Left renal cortex interstitium (tissue), 4 donors: ENCODE measurements at places on chromosomes 3 and 15. TPM values are rescaled to one million over a fixed set of nuclear protein-coding genes. Genes with fewer than 3 reads are reported as not detected.

Gene TNK2
- 27.8 TPM for polyA plus RNA-seq

DNA sequence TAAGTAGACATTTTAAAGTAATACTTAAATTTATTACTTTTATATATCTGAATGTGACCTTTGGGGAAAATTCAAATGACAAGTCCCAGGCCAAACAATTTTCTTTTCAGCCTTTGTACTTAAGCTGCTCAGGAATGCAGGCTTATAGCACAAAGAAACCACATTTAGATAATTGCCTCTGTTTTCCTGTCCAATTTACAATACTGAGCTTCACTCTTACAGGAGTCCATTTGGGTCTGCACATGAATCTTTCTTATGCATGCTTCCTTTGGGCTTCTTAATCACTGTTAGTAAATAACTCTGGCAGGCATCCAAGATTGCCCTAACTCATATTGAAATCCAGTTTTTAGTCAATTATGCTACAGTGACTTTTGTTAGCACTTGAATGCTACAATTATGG is 459.4 kb upstream of the TGFBR2 start:
- no peak for DNase-seq

GRCh38 chr15:41333026-41333562 is 413 bp downstream of the NUSAP1 start:
- no peak for DNase-seq

Gene TRIM42
- polyA plus RNA-seq, result not detected

Gene ARF4
- polyA plus RNA-seq, result 263 TPM

DNA sequence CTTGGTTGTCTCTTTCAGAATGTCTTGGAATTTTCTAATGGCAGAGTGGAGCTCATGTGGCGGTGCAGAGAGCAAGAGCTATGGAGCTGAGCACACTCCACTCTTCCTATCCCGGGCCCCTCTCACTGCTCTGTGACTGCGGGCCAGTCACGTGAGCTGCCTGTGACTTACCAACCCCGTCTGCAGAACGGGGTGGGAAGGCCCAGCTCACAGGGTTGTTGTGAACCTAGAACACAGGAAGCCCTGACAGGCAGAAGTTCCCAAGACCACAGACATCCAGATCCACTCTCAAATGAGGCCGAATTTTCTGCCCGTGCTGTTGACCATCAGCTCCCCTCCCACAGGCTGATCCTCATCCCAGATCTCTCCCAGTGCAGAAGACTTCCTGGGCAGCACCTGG is 35.5 kb upstream of the PLXNA1 start:
- no peak for DNase-seq

DNA sequence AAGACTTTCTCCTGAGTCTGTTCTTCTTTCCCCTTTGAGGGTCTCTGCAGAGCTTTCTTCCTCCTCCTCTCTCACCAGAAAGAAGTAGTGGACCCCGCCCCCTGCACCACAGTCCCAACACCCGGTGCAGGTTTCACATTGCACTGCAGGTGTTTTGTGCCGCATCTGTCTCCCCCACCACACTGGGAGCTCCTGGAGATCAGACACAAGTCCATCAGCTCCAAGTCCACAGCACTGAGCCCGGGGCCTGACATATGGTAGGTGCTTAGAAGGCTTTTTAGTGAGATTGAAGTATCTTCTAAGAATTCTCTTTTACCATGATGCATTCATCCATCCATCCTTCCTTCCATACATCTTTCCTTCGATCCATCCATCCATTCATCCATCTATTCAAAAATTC is 9.8 kb downstream of the STRA6 start:
- DNase-seq, result no peak

Gene TLR9
- 0.17 TPM for polyA plus RNA-seq

DNA sequence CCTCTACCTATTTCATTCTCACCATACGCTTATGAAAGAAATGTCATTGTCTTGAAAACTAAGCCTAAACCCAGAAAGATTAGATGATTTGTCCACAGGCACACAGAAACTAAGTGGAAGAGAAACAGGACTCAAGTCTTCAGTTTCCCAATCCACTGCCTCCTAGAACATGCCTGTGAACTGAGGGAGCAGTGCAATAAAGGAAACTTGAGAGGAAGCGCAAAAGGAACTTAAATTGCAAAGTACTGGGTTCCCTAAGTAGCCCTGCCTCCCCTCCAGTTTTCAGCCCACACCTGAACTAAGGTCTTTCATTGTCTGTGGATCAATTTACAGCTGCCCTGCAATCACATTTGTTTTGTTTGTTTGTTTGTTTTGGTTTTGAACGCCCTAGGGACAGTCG is 56.7 kb upstream of the TSEN2 start:
- no peak for DNase-seq

DNA sequence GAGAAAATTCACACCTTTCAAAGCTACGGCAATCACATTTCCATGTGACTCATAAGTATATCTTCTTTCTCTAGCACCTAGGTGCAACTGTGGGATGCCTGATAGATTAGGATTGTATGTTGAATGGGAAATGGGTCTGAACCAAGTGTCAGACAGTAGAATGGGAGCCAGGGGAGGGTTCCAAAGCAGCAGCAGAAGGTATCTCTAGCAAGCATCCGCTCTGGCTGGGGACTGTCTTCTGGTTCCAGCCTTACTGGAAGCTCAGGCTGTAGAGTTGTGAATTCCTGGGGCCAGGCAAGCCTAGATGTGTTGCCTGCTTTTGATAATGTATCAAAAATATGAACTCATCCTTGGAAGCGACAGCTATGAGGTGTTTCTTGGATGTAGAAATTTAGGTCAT is 2.1 kb upstream of the CHL1 start:
- DNase-seq, result no peak

Gene SACM1L
- polyA plus RNA-seq, result 59.6 TPM

- DNase-seq, result no peak
Measured at GRCh38 chr3:101203411-101203810, 117.0 kb downstream of the IMPG2 start.

Gene SPTSSB
- polyA plus RNA-seq, result 2.4 TPM

Gene SMCO1
- not detected for polyA plus RNA-seq

Gene LTF
- 2.5 TPM for polyA plus RNA-seq

DNA sequence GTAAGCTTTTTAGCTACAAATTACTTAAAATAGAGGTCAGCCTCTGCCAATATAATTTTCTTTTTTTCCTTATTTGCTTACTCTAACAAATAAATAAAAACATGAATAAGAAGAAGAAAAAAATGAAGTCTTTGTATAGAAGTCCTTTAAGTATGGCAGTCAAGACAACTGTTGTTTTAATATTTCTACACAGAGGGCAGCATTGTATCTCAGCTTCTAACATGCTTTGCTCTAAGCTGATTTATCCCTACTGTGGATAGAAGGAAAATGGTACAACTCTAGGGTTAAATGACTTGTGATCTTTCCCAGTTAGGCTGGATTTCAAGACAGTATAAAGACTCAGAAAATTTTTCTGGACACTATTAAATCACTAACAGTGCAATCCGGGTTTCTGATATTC is 104.3 kb upstream of the MEIS2 start:
- DNase-seq, result no peak

Gene PAK6
- polyA plus RNA-seq, result 5.6 TPM

Gene ZKSCAN7
- polyA plus RNA-seq, result 18.8 TPM

GRCh38 chr3:150467381-150467780 is 59.3 kb downstream of the TSC22D2 start:
- DNase-seq, result no peak

- DNase-seq, result no peak
Measured at GRCh38 chr15:40873694-40874561, at the start of gene RHOV. TSS of gene RHOV (minus strand) at chr15:40874234. CDS start at chr15:40874139, 95 bp downstream.

Gene RTP4
- 0.81 TPM for polyA plus RNA-seq

DNA sequence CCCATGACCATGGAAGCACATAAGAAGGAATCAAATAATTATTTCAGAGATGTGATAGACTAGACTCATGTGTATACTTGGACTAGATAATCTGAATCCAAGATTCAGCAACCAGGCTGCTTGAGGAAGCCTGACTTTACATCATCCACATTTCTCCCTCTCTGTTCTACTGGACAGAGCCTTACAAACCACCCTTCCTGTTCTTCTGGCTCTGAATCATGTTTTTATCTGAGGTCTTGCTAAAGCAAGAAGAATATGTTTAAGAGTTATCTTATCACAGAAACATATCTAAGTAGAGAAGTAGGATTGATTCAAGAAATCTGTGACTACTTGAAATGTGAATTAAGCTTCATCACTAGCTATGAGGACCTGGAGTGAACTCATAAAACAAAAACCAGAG is 71.1 kb upstream of the SLC24A5 start:
- DNase-seq, result no peak

Gene CLRN1
- polyA plus RNA-seq, result not detected

GRCh38 chr15:98442901-98443300 is 205.4 kb upstream of the IGF1R start:
- DNase-seq, result no peak

DNA sequence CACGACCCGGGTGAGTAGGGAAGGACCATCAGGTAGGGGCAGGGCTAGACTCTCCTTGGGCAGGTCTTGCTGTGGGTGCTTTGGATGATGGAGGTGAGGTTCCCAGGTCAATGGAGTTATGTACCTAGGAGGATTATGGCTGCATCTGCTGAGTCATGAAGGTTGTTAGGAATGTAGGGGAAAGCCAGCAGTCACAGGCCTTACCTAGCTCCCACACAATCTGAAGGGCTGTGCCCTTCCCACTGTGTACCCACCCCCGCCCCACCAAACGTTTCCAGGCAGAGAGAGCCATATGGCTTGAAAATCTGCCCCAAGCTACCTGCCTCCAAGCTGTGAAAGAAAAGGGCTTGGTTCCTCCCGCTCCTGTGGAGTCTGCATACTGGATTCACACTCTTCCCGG is 573.4 kb upstream of the DPPA4 start:
- no peak for DNase-seq

GRCh38 chr3:153392363-153392762 is 230.3 kb downstream of the RAP2B start:
- no peak for DNase-seq

GRCh38 chr3:126659915-126660886 is 5.3 kb upstream of the TXNRD3 start:
- no peak for DNase-seq

GRCh38 chr3:122794779-122795673 is at the start of gene SLC49A4:
TSS of gene SLC49A4 (plus strand) at chr3:122795069. CDS start at chr3:122795193, 124 bp downstream.
- DNase-seq, result peak; percentile 66

Gene FOXB1
- not detected for polyA plus RNA-seq

DNA sequence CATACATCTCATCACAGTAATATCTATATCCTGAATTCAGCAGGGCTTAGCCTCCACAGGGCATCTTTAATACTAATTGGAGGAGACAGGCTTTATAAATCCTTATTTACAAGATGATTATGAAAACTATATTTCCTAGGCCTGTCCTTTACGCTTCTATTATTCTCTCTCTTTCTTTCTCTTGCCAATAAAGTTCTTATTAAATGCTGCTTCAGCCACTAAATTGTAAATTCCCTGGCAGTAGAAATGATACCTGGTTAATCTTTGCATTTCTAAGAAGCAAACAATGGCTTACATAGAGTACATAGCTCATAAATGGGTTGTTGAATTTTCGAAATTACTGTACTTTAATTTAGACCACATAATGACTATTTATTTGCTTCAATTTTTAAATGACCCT is 43.5 kb downstream of the TNIK start:
- no peak for DNase-seq
